ENCODE measurements at places on chromosomes 16 and 17.
A peak's percentile ranks its signal among the peaks of the same experiment; 100 is the strongest.

DNA sequence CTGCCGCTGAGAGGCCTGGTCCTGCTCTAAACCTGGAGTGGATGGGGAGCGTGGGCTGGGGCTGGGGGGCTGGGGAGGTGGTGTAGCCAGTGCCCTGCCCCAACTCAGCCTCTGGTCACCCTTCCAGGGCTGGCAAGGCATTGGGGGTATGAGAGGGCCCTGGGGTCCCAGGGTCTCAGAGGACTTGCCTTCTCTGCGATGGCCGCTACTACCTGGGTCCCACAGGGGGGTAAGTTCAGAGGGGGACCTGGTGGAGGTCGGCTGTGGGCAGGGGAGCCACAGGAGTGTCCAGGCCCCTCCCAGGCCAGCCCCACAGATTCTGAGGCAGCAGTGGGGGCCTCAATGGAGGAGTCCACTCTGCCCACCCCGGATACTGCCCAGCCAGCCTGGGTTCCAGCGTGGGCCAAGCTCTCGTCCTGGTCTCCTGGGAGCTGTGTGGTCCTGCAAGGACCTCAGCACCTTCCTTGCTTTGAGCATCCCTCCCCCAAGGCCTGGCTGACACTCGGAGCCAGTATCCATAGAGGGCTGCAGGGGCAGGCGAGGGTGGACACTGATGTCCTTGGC, 20.5 kb downstream of the JPH3 start:
- H3K36me3 ChIP-seq, result no peaks in the 10 kb centered on the region
- H3K27me3 ChIP-seq, result peaks cover 21% of the 10 kb centered on the region
- no peak overlapping the region for H3K27ac ChIP-seq
- H3K4me1 ChIP-seq, result no peaks in the 10 kb centered on the region

GRCh38 chr16:77613095-77613494, 109.2 kb upstream of the NUDT7 start:
- H3K4me3 ChIP-seq, result no peak overlapping the region
- H3K36me3 ChIP-seq, result no peaks in the 10 kb centered on the region

DNA sequence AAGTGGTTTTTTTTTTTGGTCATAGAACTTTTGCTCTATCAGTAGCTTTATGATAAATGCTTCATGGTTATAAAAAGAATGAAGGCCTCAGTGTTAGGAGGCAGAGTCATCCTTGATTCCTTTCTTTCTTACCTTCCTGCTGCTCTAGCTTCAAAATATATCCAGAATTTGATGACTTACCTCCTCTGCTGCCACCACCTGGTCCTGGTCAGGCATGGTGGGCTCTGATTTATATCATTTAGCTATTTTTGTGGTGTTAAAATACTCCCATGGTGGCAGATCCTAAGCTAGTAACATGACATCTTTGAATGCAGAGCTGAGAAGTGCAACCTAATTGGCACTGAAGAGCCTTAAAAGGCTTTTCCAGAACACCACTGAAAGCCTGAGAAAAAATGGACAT, 508.8 kb upstream of the CDH8 start:
- no peak for DNase-seq
- H3K4me3 ChIP-seq, result no peak overlapping the region
- H3K36me3 ChIP-seq, result no peaks in the 10 kb centered on the region
- no peaks in the 10 kb centered on the region for H3K4me1 ChIP-seq

- H3K4me1 ChIP-seq, result no peaks in the 10 kb centered on the region
- no peak overlapping the region for H3K27ac ChIP-seq
- no peaks in the 10 kb centered on the region for H3K27me3 ChIP-seq
These were observed 3.4 kb upstream of the SLC5A10 start for GRCh38 chr17:18948476-18949006.

- peak overlapping the region; percentile 34 for H3K27ac ChIP-seq
- no peak for DNase-seq
- H3K4me1 ChIP-seq, result peaks cover 26% of the 10 kb centered on the region
These were observed 23.5 kb downstream of the SMTNL2 start for GRCh38 chr17:4607773-4608187.

DNA sequence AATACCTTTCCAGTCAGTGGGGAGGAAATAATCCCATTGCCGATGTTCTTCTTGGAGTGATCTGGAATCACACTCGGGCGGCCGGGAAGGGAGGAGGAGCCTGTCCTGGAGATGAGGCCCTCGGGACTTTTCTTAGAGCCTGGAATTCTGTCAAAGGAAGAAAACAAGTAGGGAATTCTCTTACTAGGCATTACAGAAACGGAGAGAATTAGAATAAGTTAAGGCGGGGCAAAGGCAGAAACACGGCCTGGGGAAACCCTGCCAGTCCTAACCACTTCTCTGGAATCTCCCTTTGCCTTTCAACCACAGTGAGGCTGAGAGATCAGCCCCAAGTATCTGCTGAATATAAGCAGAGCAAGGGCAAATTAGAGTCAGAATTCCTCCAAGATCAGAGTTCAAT, 27.8 kb downstream of the USP36 start:
- H3K4me1 ChIP-seq, result no peaks in the 10 kb centered on the region
- peaks cover 100% of the 10 kb centered on the region for H3K36me3 ChIP-seq
- no peak overlapping the region for H3K27ac ChIP-seq
- no peaks in the 10 kb centered on the region for H3K27me3 ChIP-seq
- no peak for DNase-seq
- H3K4me3 ChIP-seq, result no peak overlapping the region

DNA sequence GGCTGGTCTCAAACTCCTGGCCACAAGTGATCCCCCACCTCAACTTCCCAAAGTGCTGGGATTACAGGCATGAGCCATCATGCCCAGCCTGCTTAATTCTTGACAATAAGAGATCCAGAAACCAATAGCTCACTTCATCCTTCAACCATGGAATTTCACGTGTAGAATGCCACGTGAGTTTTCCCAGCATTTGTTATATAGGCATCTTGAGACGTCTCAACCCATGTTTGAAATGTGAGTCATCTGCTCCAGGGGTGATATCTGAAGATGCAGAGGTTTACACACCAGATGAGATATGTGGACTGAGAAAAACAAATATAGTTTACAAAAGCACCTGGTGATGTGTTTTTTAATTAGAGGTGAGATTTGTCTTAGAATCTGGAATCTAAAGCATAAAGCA, 7.1 kb downstream of the TEKT3 start:
- H3K4me3 ChIP-seq, result no peak overlapping the region
- no peaks in the 10 kb centered on the region for H3K4me1 ChIP-seq
- DNase-seq, result no peak
- H3K36me3 ChIP-seq, result no peaks in the 10 kb centered on the region
- H3K27me3 ChIP-seq, result peaks cover 6% of the 10 kb centered on the region

DNA sequence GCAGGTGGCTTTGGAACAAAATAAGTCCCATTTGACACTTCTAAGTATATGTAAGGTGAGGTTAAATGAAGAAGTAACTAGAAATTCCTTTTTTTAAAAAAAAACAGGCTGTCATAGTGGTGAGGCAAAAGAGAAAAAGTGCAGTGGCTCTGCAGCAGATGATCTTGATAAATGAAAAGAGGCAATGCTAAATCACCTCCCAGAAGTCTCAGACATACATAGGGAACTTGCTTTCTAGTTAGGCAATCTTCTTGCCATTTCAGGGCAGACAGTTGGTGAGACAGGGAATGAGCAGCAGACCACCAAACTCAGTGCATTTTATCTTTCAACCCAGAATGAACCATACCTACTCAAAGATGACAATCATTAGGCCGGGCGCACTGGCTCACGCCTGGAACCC, 90.8 kb downstream of the MYO1D start:
- H3K36me3 ChIP-seq, result no peaks in the 10 kb centered on the region
- no peak overlapping the region for H3K27ac ChIP-seq
- no peaks in the 10 kb centered on the region for H3K27me3 ChIP-seq
- no peak overlapping the region for H3K4me3 ChIP-seq
- no peaks in the 10 kb centered on the region for H3K4me1 ChIP-seq
- DNase-seq, result no peak

GRCh38 chr17:8841844-8842243, 25.6 kb downstream of the PIK3R6 start:
- no peak for DNase-seq
- no peaks in the 10 kb centered on the region for H3K36me3 ChIP-seq
- H3K27me3 ChIP-seq, result no peaks in the 10 kb centered on the region
- no peak overlapping the region for H3K27ac ChIP-seq
- H3K4me3 ChIP-seq, result no peak overlapping the region
- no peaks in the 10 kb centered on the region for H3K4me1 ChIP-seq

- peak overlapping the region; percentile 68 for H3K27ac ChIP-seq
- H3K36me3 ChIP-seq, result no peaks in the 10 kb centered on the region
- no peaks in the 10 kb centered on the region for H3K27me3 ChIP-seq
- peaks cover 3% of the 10 kb centered on the region for H3K4me1 ChIP-seq
- DNase-seq, result peak; percentile 97
These were observed 7.3 kb upstream of the RHOT2 start for GRCh38 chr16:660459-661183.

- no peak for DNase-seq
- no peaks in the 10 kb centered on the region for H3K27me3 ChIP-seq
- no peak overlapping the region for H3K27ac ChIP-seq
- H3K36me3 ChIP-seq, result no peaks in the 10 kb centered on the region
- H3K4me1 ChIP-seq, result no peaks in the 10 kb centered on the region
These were observed 206.8 kb upstream of the SDK2 start for GRCh38 chr17:73851091-73851490.

GRCh38 chr16:73572135-73572828, 524.4 kb upstream of the ZFHX3 start:
- DNase-seq, result peak; percentile 71
- H3K4me3 ChIP-seq, result no peak overlapping the region
- no peaks in the 10 kb centered on the region for H3K36me3 ChIP-seq
- no peaks in the 10 kb centered on the region for H3K27me3 ChIP-seq

- H3K27ac ChIP-seq, result no peak overlapping the region
- no peaks in the 10 kb centered on the region for H3K36me3 ChIP-seq
- H3K27me3 ChIP-seq, result peaks cover under 1% of the 10 kb centered on the region
- no peaks in the 10 kb centered on the region for H3K4me1 ChIP-seq
These were observed 6.8 kb upstream of the CLUH start for GRCh38 chr17:2718150-2718938.

DNA sequence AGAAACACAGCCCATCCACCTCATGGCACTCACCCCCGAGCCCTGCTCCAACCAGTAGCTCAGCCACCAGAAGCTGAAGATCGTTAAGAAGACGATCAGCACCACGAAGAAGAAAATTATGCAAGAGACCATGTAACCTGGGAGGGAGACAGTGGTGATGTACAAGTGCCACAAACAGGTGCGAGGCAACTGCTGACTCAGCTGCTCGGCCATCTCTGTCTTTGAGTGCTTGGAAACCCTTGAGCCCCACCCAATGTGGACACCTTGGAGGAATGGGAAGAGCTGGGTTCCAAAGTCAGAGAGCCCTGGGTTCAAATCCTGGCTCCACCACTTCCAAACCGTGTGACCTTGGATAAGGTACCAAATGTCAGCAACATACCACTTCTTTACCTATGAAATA, 38.1 kb upstream of the ABCC12 start:
- H3K27ac ChIP-seq, result no peak overlapping the region
- H3K4me1 ChIP-seq, result no peaks in the 10 kb centered on the region
- DNase-seq, result no peak
- no peaks in the 10 kb centered on the region for H3K36me3 ChIP-seq
- no peaks in the 10 kb centered on the region for H3K27me3 ChIP-seq

DNA sequence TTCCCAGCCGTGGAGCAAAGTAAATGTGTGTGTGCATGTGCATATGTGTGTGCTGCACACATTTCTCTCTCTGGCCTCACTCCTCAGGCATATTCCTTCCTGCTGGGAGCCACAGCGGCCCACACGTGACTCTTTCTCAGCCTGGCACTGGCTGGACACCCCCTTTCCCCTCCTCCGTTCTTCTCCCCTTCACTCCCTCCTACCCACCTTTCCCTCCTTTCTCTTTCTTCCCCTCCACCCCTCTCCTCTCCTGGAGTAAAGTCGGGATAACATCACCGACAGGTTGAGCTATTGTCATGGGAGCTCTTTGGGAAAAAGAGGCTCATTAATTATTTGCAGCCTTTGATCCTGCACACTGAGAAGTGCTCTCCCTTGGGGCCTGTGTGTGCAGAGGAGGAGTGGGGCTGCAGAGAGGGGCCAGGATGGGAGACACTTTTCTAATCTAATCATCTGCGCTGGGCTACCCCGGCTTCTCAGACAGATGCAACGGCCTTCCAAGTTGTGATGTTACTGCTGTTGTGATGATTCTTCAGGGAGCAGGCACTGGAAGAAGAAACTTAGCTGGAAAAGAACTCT, 126.3 kb upstream of the HSBP1 start:
- no peak for DNase-seq
- no peaks in the 10 kb centered on the region for H3K27me3 ChIP-seq
- no peak overlapping the region for H3K27ac ChIP-seq
- H3K4me3 ChIP-seq, result no peak overlapping the region

DNA sequence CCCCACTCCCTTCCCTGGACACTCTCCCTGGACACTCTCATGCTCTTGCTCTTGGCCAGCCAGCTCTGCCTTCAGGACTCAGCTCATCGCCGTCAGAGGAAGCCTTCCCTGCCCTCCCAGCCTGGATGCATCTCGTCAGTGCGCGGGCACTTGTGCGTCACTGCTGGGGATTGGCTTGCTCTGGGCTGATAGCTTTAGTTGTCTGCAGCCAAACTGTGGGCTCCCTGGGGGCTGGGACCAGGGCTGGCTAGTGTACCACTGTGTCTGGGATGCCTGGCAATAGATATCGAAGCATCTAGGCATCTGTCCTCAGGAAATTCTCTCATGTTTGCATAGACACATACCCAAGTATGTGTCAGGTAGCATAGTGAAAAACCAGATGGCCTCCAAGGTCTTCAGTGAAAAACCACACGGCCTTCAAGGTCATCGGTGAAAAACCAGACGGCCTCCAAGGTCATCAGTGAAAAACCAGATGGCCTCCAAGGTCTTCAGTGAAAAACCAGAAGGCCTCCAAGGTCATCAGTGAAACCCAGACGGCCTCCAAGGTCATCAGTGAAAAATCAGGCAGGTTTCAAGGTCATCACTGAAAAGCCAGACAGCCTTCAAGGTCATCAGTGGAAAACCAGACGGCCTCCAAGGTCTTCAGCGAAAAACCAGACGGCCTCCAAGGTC, 72.0 kb downstream of the CMIP start:
- H3K36me3 ChIP-seq, result no peaks in the 10 kb centered on the region
- peaks cover 46% of the 10 kb centered on the region for H3K4me1 ChIP-seq
- H3K4me3 ChIP-seq, result no peak overlapping the region
- no peak overlapping the region for H3K27ac ChIP-seq
- H3K27me3 ChIP-seq, result no peaks in the 10 kb centered on the region

- H3K4me1 ChIP-seq, result peaks cover 27% of the 10 kb centered on the region
- H3K27ac ChIP-seq, result no peak overlapping the region
- H3K36me3 ChIP-seq, result no peaks in the 10 kb centered on the region
- no peak overlapping the region for H3K4me3 ChIP-seq
These were observed 76.6 kb downstream of the CMIP start for GRCh38 chr16:81521141-81521626.

GRCh38 chr17:3946711-3947235, 17.5 kb downstream of the ATP2A3 start:
- no peak overlapping the region for H3K27ac ChIP-seq
- DNase-seq, result no peak
- no peak overlapping the region for H3K4me3 ChIP-seq
- peaks cover 19% of the 10 kb centered on the region for H3K36me3 ChIP-seq
- H3K4me1 ChIP-seq, result no peaks in the 10 kb centered on the region

GRCh38 chr17:29625037-29625750, 2.5 kb upstream of the CORO6 start:
- peaks cover 13% of the 10 kb centered on the region for H3K4me1 ChIP-seq
- no peak for DNase-seq
- no peak overlapping the region for H3K4me3 ChIP-seq
- no peak overlapping the region for H3K27ac ChIP-seq

All from upper lobe of right lung (tissue), 1 donor.